Right cardiac atrium (tissue), 5 donors: ENCODE measurements at places on chromosomes 4 and X.

GRCh38 chrX:105483011-105483410 is 262.5 kb upstream of the TEX13A start:
- DNase-seq, result no peak

- DNase-seq, result no peak
Observed at GRCh38 chrX:39331082-39331704, 529.9 kb downstream of the MID1IP1 start.

GRCh38 chrX:148310426-148311165 is 189.8 kb upstream of the AFF2 start:
- no peak for DNase-seq

DNA sequence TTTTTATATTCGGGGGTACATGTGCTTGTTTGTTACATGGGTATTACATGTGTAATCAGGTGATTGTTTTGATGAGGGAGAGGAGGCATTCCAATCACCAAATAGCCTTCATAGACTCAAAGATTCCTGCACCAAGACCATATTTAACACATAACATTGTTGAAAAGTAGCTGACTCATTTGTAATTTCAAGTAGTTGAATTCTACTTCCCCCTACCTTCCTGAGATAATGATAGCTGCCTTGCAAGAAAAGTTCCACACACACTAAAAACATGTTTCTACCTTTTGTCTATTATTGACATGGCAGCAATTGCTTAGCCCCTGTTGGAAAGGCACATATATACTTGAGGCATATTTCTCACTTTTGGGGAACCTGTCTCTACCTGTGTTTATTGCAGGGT is 16.1 kb downstream of the PGAM4 start:
- DNase-seq, result no peak

- DNase-seq, result no peak
Observed at GRCh38 chr4:162853788-162854187, 312.9 kb downstream of the NAF1 start.
